Epithelial cell of proximal tubule (primary cell): ENCODE measurements at places on chromosomes 2 and 18.

GRCh38 chr2:82811946-82812345 lies 1647.1 kb downstream of the SUCLG1 start:
- DNase-seq = no peak

GRCh38 chr2:113755035-113755834 lies 1.2 kb downstream of the SLC35F5 start:
- DNase-seq = no peak

- DNase-seq = no peak
Observed at GRCh38 chr2:173966274-173967098, 1.3 kb upstream of the SP3 start.

GRCh38 chr2:204159526-204159925 lies 223.0 kb downstream of the ICOS start:
- DNase-seq = no peak

GRCh38 chr2:39625193-39625926 lies 40.4 kb upstream of the TMEM178A start:
- DNase-seq = no peak

- DNase-seq = no peak
Observed at GRCh38 chr2:223989206-223989855, 32.1 kb downstream of the MRPL44 start.
